Stimulated activated CD4-positive, alpha-beta T cell treated with anti-CD3 and anti-CD28 coated beads, TNF-alpha, amount 100 ng/mL, for 48 hours (primary cell): ENCODE measurements at places on chromosomes 5 and 9.

DNA sequence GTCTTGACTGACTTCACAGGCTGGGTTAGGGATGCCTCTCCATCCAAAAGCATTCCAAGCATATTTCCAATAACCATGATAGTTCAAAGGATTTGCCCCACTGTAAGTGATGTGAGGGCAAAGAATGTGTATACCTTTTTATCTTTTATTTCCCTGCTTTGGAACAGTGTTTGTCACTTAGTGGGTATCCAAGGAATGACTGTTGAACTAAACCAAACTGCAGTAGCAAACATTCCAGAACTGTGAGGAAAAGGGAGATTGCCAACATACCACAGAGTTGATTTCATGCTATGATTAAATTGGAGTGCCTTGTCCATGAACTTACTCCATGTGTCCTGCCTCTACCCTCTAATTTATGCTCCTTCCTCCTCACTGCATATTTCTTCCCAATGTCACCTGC, 400.0 kb downstream of the KIAA0825 start:
- no peak for DNase-seq

DNA sequence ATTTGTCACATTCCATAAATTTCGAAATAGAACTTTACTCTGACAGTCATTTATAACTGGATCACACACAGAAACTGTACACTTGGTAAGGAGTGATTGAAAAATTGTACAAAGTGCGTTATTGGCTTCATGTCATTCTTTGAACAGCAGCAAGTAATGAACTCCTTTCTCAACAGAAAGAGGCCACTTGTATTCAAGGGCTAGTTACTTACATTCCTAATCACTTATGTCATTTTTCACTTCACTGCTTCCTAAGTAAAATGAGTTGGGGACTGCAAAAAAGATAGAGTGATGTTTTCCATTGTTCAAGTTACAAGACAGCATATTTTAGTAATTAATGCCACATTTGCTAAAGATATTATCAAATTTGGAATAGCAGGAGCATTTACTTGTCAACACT, 893.2 kb downstream of the DTWD2 start:
- DNase-seq, result no peak

- DNase-seq, result no peak
Observed at GRCh38 chr5:159128070-159128541, 28.4 kb upstream of the EBF1 start.

DNA sequence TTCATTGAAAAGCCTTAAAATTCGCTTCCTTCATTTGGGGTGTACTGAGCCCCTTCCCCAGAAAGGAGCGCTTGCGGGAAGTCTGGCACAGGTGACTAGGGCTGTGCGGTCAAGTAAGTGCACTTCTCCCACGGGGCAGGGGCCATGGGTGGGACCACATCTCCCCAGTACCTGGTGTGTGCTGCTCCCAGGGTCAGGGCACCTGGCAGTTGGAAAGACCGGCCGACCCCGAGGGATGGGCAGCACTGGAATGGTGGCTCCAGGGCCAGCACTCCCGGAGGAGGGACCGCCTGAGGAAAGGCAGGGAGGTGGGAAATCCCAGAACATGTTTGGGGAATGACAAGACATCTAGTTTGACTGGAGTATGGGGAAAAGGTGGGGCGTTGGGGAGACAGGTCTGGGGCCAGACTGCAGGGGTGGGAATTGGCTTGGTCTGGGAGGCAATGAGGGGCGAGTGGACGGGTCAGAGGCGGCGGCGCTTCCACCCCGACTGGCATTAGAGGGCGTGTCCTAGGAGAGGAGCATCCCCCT, 727 bp upstream of the GLIPR2 start:
- DNase-seq, result no peak

DNA sequence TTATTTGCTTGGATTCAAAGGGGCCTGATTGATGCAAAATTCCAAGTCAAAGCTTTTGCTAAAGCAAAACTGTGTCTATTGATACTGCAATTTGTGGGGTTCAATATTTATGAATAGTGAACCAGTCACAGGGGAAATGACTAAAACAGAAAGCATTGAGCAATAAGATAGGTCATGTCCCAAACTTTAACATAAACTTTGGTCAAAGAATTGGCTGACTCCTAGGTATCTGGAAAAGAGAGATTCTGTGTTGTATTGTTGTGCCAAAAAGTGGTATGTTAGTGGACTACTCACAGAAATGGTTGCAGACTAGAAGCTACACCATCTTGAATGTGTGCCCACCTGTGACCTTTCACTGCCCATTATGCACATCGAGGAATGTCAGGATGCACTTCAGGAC, 585.5 kb upstream of the RGMB start:
- no peak for DNase-seq

DNA sequence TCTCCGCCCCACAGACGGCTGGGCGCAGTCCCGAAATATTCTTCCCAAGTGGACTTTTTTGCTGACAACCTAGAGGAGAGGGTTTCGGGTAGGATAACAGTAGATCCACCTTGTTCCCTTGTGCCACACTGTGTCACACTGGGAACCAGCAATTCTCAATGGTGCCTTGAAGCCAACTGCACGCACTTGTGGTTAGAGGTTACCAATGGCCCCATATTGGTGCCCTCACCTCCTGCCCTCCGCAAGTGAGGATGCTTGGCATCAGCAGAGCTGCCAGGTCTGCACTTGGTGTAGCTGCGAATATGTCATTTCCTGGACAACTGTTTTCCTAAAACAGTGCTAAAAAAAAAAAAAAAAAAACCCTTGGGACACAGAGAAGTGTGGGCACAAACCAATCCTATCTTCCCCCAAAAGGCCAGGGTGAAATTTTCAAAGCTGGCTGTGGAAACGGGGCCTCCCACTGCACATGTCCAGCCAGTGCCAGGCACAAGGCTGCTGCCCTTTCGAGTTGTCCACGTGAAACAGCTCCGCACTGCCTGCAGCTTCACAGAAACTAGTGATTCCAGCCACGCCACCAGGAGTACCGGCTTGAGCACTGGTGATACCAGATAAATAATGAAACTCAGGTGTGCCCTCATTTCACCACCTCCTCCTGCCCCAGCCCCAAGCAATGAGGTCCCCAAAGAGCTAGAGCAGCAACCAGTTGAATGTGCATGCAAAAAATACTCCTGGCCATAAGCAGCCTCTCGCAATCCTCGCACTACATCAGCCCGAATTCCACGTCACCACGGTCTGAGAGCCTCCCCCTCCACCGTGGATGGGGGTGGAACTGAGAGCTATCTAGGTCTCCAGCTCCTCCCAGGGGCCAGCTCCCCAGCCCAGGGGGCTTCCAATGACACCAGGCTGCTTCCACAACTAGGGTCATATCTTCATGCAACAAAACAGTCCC, 51.2 kb downstream of the USP20 start:
- no peak for DNase-seq

- DNase-seq, result no peak
Observed at GRCh38 chr9:126709241-126709640, 95.5 kb downstream of the LMX1B start.

- DNase-seq, result no peak
Observed at GRCh38 chr5:72093217-72093616, 14.1 kb upstream of the MAP1B start.

DNA sequence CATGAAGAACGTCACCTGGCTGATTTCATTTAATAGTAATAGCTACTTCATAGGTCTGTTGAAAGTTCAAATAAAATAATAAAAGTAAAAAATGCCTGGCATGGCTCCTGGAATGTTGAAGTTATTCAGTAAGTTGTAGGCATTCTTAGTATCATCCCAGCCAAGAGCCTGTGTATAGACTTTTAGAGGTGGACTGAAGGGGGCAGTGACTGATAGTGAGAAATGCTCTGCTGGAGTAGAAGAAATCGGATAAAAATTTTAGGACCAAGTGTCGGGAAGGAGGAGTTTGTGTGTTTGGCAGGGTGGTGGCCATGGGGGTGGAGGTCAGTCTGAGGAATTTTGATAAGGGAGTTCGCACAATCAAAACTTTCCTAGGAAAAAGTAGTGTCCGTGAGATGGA, 3.6 kb downstream of the ZFP2 start:
- DNase-seq, result no peak

DNA sequence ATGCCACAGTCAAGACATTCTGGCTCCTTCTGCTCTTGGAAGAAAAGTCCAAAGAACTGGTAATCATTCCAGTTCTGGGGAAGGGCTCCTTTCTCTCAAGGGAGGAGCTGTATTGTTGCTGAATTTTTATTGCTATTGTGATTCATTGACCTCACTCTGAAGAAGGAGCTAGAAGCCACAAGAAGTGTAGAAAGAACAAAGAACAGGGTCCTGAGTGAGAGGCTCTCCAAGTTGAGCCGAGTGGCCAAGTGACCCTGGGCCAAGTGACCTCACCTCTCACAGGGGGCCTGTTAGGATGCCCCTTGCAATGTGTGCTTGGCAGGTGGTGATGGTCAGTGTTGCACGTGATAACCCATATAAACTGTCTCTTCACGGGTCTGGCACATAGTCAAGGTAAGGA, 173.3 kb downstream of the FGF18 start:
- no peak for DNase-seq

DNA sequence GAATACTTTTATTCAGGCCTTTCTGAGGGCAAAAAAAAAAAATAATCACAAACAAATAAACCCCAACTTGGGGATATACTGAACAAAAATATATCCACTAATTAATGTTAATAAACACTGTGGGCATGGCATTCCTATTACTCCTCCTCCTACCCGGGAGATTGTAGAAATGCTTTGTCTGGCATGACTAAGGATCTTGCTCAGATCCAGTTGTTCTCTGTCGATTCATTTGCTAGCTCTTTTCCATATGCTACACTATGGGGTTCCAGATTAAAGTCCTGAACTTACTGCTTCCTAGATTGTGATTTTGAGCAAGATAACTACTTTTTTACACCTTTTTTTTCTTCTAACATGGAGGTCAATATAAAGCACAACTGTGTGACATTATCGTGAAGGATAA, 102.2 kb upstream of the PRR16 start:
- DNase-seq, result no peak
